ENCODE measurements at places on chromosomes 5 and 9.
A peak's percentile ranks its signal among the peaks of the same experiment; 100 is the strongest.

DNA sequence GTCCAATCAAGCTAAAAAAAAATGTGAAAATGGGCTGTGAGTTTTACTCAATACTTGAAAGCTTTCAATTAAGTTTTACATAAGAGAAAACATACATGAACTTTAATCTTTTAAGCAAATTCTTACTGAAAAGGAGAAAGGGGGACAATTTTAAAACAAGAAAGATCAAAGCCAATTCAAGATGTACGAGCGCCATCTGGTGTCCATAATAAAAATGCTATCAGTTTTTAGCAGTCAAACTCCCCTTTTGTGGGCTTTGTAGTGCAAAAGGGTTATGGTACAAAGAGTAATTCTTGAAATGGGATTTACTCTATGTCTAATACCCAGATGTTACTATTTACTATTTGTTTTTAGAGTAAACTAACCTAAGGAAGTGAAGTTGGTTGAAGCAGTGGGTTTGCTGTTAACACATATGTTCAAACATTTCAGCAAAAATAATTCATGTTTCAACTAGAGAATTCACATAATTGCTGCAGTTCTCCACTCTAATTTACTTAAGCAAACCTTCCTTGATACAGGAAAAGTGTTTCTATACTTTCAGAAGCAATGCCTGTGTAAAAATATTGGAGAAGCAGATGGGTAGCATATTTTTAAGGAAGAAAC lies 228.2 kb upstream of the TYRP1 start:
- DNase-seq = no peak

- DNase-seq = no peak
Observed at GRCh38 chr9:102778746-102779145, 216.4 kb upstream of the CYLC2 start.

- DNase-seq = no peak
Observed at GRCh38 chr9:75892216-75892911, 1.9 kb downstream of the PCSK5 start.

- no peak for DNase-seq
Observed at GRCh38 chr5:18761801-18762200, 1127.5 kb downstream of the TAF11L14 start.

DNA sequence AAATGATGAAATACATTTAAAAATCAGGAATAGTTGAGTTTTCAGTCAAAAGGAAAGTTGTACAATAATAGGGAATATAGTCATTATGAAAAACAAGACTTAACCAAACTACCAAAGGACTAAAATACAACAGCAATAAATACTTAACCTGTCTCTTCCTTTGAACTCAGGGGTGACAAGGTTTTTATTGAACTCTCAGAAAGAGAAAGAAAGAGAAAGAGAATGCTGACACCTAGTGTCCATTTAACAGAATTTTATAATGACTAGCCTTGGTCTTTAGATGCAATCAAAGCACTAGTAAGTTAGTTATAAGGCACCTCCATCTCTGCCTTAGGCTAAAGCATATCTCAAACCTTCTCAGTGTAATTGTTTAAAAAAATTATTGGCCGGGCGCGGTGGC lies 47.5 kb downstream of the UIMC1 start:
- DNase-seq = peak; percentile 27

GRCh38 chr9:38259056-38259455 lies 133.4 kb upstream of the ALDH1B1 start:
- no peak for DNase-seq

- DNase-seq = no peak
Observed at GRCh38 chr9:136204838-136205706, at the start of gene LHX3. Gene LHX3 (minus strand): TSS chr9:136205128. CDS start chr9:136205012, 116 bp downstream.

GRCh38 chr9:133421615-133422542 lies at the start of gene ADAMTS13:
Gene ADAMTS13 (plus strand): TSS chr9:133422367. CDS start chr9:133422444, 77 bp downstream.
- no peak for DNase-seq

- no peak for DNase-seq
Observed at GRCh38 chr5:52119768-52120167, 667.9 kb upstream of the ITGA1 start.

DNA sequence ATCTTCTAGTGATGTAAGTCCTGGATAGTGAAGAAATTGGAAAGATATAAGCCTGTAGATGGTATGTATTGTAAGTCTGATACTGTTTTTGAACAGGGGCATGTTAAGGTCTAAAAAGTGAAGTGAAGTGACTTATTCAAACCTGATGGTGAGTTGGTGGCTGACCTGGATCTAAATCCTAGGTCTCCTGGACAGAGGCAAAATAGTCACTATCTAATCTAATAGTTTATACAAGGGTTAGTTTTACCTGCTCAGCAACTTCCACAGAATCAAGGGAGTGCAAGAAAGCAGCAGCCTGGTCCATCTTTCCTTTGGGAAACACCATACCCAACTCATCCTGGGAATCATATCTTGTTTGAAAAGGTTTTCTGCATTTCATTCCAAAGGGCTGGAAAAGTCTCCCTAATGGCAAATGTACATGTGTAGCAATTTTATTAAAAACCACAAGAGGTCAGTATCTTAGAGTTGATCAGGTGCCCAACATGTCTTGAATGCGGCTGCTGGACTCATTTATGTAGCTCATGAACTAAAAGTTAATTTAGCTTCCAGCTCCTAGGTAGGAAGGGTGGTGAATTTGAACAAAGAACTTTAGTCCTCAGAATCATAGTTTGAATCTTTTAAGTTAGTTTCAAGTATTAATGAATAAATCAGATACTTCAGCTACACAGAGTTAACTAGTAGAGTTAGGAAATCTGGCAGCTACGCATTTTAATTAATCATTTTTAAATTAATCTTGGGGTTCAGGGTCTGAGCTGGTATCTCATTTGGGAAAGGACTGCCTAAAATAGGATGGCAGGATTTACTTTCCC lies 26.0 kb downstream of the SKP2 start:
- peak; percentile 43 for DNase-seq

DNA sequence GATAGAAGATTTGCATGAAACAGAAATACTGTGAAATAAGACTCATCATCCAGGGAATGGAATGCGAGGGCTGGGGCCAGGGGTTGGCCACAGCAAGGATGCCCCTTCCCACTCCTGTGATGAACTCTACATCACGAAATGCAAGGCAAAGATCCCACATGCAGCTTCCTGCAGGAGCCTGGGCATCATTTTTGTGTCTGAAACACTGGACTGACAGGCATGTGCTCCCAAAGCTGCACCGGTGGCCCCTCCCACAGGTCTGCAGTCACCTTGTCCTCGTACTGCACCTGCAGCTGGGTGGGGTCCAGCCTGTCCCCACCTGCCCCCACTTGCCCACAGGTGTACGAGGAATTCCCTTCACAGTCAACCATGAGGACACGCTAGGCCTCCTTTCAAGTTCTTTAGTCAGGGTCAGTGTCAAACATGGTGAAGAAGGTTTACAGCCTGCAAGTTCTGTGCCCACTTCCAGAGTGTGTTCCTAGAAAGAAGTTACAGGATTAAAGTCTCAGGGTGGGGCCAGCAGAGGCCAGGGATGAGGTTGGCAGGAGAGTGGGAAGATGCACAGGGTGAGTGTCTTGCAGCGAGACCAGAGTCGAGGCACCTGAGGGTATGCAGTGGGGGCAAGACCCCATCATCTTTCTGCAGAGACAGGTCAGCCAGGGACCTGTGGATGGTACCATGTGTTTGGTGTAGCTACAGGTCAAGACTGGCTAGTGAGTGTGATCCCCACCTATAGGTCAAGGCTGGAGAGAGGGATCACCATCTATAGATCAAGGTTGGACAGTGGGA lies 155.0 kb upstream of the IRX2 start:
- no peak for DNase-seq

DNA sequence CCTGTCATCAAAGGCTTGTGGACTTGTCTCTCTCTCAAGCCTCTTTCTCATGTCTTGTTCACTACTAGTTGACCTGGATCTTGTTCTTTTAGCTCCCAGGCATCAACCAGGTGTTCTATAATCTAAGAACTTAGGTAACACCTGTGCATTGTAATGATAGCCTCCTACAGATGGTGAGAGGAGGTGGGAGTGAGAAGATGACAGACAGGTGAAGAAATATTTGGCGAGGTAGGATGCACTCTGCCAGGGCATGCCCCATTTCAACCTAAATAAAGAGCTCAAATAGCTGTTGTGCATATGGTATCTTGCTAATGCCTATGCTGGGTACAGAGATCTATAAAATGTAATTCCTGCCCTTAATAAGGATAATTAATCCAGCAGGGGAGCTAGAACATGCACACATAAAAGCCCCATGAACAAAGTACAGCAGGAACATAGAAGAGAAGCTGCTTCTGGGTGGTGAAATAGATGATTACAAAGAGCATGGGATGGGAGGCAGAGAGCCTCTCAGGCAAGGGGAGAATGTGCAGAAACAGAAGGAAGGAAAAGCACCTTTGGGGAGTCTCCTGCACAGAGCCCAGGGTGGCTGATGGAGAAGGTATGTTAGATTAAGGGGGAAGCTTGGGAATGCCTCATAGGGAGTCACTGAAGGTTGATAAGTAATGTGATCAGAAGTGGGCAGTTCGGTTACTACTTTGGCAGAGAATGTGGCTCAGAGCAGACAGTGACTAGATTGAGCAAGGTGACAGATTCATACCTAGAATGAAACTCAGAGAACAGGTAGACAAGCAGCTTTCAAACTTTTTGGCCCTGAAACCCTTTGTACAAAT lies 28.0 kb upstream of the PLIN2 start:
- no peak for DNase-seq

DNA sequence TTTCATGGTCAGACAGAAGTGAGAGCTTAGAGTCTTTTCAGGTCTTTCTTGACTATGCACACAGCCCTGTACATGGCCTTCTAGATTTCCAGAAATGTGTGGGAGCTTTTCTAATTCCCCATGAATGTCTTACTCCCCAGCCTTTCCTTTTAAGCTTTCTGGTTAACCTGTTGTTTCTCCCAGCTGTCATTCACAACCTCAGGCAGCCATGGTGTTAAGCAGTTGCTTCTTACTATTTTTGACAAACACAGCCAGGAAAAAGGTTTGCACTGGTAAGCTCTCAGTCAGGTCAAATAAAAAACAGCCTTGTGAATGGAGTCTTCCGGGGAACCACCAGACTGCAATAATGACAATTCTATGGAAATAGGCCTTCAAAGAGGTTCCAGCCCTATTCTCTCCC lies 84.9 kb downstream of the MTREX start:
- no peak for DNase-seq

DNA sequence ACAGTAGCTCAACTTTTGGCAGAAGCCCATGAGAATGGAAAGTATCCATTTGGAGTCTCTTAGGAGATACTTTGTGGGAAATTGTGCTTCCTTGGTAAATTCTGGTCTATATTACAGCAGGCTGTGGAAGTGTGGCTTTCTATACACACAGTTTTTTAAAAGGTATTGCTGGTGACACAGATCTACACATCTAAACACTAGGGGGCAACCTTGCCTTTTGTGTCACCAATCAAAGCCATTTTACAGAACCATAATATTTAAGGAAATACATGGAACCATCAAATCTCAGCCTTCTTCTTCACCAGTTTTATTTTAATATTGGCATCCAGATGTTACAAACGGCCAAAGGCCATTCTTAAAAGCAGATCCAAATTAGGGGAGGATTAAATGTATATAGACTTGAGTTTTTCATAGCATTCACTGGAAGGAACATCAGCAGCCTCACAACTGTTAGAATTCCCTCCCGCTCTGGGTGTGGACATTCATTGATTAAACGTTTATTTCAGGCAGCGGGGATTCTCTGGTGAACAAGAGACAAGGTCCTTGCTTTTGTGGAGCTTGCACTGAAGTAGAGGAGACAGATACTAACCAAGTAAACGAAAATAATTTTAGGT lies 132.4 kb upstream of the EPB41L4A start:
- peak; percentile 69 for DNase-seq

DNA sequence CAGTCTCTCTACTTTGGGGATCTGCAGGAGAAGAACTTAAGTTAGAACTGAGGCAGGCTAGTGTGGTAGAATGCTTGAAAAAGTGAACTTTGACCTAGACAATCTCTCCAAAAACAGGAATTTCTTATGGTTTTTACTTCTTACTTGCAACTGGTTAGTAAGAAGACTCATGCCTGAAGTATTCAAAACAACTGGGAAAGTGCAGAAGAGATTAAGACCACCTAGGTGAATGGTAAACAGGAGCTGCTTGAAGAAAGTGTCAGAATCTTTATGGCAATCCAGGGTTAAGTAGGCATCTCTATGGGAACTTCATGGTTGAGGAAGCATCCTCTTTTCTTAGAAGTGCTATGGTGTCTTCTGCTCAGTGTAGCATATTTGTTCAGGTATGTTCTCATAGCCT lies 428.6 kb upstream of the TLE4 start:
- no peak for DNase-seq

DNA sequence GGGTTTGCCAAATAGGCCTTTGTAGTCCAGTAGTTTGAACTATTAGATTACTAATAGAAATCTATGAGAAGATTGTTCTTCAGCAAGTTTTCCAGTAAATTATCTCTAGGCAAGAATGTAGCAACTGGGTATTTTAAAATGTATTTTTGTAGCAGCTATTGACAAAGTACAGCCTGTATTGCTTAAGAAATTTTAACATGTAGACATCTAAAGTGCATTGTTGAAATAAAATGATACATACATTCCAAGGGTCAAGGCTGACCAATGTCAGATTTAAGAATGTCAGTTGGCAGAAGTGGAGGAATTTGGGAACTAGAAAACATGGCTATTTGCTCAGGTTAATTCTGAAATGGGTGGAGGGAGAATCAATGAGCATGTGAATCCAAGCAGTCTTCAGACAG lies 57.5 kb upstream of the ZSWIM6 start:
- DNase-seq = no peak

DNA sequence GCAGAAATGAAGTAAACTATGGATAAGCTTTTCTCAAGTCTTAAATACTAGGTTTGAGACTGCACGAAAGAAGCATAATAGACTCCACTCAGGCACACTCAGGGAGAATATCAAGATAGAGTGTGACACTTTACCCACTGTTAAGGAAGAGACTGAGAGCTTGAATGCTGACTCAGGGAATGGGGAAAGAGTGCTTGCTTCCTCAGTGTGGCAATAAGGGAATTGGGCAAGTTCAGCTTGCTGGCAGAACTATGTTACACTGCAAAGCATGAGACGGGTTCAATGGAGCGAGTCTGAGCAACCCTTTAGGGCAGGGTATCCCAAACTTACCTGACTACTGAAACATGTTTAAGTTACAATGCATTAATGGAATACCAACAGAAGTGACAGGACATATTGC lies 237.7 kb upstream of the MEF2C start:
- no peak for DNase-seq

GRCh38 chr5:91311168-91311696 lies 71.9 kb downstream of the ARRDC3 start:
- no peak for DNase-seq

Data from NCI-H2227 treated with DMSO at 0.1 percent for 48 hours (cell line).